HFFc6 (cell line): ENCODE measurements at places on chromosomes 5 and 9. TPM values are rescaled to one million over a fixed set of nuclear protein-coding genes. Genes with fewer than 3 reads are reported as not detected.

FYB1 gene
- total RNA-seq: 0.50 to 1.4 TPM (median 1.1 TPM) in 3 replicates

DNAI1 gene
- not detected in 2 replicates for total RNA-seq

PCDHGC3 gene
- total RNA-seq: 129 to 151 TPM (median 132 TPM) in 3 replicates

PCDHGA9 gene
- total RNA-seq: 0.81 to 0.97 TPM (median 0.90 TPM) in 3 replicates

CCL28 gene
- total RNA-seq: 0.09 to 0.10 TPM in 2 of 3 replicates, not detected in the other

CMBL gene
- 27.2 to 38.2 TPM (median 34.1 TPM) in 3 replicates for total RNA-seq

PCDHB15 gene
- total RNA-seq: 0.56 to 1.4 TPM (median 0.63 TPM) in 3 replicates

DNA sequence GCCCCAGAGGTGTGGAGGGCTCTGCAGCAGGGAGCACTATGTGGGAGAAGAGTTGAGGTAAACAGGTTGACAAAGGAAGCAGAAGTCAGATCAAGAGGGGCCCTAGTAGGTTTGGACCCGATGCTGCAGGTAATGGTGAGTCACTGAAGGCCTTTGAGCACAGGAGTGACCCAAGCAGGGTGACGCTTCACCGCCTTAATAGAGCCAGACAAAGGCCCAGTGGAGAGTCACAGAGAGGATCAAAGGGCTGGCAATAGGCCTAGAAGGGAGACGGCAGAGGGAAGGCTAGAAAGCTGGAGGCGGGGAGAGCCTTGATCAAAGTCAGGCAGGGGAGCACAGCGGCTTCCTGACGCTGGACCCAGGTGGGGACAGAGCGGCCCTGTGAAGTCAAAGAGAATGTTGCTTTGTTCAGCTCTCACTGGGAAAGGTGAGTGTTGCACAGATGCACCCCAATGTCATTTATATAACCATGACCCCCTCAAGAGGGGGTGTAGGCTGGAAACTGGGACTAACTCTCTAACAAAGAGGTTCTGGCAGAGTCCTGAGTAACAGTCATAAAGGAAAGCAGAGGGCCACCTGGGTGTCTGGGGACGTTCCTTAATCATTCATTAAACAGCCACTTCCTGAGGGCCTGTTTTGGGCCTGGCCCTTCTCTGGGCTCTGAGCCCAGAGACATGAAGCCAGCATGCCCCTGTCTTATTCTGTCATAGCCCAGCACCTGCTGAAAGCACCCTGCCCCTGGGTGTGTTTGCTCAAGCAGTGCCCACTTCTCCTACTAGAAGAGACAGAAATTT, 9.8 kb upstream of the CPLX2 start:
- H3K27ac ChIP-seq: no peak overlapping the region
- peaks cover 46% of the 10 kb centered on the region for H3K27me3 ChIP-seq
- DNase-seq: no peak
- no peaks in the 10 kb centered on the region for H3K4me1 ChIP-seq

DNA sequence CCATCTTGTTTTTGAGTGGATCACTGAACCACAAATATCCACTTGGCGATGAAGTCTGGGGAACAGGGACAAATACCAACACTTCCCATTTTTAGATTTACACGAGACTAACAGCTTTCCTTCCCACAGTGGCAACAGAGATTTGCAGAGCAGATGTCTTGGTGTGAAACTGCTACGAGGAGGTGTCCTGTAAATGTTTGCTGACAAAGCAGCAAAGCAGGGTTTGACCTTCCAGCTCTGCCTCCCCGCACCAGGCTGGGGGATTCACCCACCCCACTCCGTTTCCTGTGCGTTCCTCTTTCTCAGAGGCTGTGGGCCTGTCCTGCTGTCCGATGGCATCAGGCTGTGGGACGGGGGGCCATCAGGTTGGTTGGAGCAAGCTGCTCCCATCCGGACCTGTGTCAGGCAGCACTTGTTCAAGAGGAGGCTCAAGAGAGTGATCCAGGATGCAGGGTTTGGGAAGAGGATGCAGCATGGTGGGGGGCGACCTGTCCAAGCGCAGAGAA, 693 bp upstream of the RGS3 start:
- H3K27me3 ChIP-seq: peaks cover 8% of the 10 kb centered on the region
- H3K27ac ChIP-seq: no peak overlapping the region
- H3K4me1 ChIP-seq: peaks cover 7% of the 10 kb centered on the region; the same call in 1 of the 2 replicates

DNA sequence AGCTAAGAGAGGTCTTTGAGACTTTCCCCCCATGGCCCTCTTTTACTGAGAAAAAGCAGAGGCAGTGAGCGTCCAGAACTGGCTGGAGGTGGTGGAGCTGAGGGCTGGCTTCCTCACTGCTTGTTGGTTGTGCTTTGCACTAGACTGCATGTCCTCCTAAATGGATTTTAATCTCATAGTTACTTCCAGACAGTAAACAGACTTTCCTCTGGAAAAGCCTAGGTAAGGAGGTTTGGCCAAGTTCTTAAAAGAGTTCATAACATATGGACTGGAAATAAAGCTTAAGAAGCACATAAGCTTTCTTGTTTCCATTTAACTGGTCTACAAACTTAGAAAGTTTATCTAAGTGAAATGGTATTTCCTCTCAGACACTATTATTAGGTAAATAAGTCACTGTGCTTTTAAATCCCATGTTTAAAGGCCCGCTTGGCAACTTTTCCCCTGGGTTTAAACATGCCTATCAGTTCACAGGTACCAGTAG, 2.0 kb downstream of the ASPN start:
- no peak for DNase-seq
- no peaks in the 10 kb centered on the region for H3K36me3 ChIP-seq
- peak overlapping the region; percentile 54 for H3K4me3 ChIP-seq

- DNase-seq: no peak
- H3K4me1 ChIP-seq: no peaks in the 10 kb centered on the region
- no peaks in the 10 kb centered on the region for H3K36me3 ChIP-seq
- H3K27me3 ChIP-seq: peaks cover 16% of the 10 kb centered on the region
- no peak overlapping the region for H3K27ac ChIP-seq
These were observed 23.6 kb upstream of the RNU6ATAC start for GRCh38 chr9:134187891-134188385.

DNA sequence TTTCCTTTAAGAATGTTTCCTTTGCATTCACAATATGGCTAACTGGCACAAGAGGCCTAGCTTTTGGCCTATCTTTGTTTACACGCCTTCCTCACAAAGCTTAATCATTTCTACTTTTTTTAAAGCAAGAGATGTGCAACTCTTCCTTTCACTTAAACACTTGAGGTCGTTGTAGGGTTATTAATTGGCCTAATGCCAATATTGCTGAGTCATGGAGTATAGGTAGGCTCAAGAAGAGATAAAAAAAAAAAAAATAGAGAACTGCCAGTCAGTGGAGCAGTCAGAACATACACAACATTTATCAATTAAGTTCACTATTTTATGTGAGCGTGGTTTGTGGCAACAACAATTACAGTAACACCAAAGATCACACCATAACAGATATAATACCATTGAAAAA, 5.9 kb downstream of the FKBP15 start:
- H3K27me3 ChIP-seq: no peaks in the 10 kb centered on the region
- no peak overlapping the region for H3K4me3 ChIP-seq
- no peak for DNase-seq
- H3K36me3 ChIP-seq: peaks cover 26% of the 10 kb centered on the region; the same call in 1 of the 2 replicates
- H3K4me1 ChIP-seq: peaks cover 21% of the 10 kb centered on the region

- no peak overlapping the region for H3K27ac ChIP-seq
- DNase-seq: no peak
- H3K4me3 ChIP-seq: no peak overlapping the region
- 0 out of 2 replicates have a peak, but pooled peaks cover under 1% of the 10 kb centered on the region for H3K36me3 ChIP-seq
These were observed 229.3 kb downstream of the RFX3 start for GRCh38 chr9:3296536-3296935.

DNA sequence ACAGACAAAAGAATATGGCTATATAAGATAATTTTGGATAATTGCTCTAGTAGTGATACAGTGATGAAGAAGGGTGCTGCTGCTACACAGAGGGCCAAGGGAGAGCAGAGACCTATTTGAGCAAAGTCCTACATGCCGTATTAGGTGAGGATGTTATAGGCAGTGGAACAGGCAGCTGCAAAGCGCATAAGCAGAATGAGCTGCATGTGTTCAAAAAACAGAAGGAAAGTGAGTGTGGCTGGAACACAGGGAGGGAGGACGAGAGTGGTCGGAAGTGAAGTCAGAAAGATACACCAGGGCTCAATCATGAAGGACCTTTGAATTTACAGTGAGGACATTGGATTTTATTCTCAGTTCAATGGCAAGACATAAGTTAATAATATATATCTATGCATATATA, 35.4 kb downstream of the ITGA2 start:
- no peak overlapping the region for H3K27ac ChIP-seq
- DNase-seq: no peak
- H3K36me3 ChIP-seq: peaks cover 28% of the 10 kb centered on the region
- peaks cover 34% of the 10 kb centered on the region for H3K4me1 ChIP-seq
- no peak overlapping the region for H3K4me3 ChIP-seq

- peaks cover 30% of the 10 kb centered on the region for H3K27me3 ChIP-seq
- H3K36me3 ChIP-seq: no peaks in the 10 kb centered on the region
- no peak overlapping the region for H3K27ac ChIP-seq
- no peak for DNase-seq
- H3K4me3 ChIP-seq: no peak overlapping the region
- H3K4me1 ChIP-seq: peaks cover 8% of the 10 kb centered on the region; the same call in 1 of the 2 replicates
These were observed 6.1 kb upstream of the PRUNE2 start for GRCh38 chr9:76911971-76912370.

DNA sequence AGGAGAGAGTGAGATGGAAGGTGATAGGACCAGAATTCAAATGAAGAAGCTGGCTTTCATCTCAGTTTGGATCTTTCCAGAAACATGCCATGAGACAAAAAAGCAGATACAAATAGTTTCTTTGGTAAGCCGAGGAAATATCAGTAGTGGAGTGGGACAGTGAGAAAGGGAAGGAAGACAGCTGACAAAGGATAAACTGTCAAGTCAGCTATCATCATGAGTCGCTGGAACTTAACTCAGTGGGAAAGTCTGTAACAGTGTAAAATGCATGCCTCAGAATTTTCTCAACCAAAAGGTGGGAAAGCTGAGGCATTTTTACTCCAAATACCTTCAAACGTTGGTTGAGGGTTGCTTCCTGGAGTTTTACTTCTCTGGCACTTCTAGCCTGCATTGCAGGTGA, 129.8 kb downstream of the PLPPR1 start:
- no peak overlapping the region for H3K27ac ChIP-seq
- no peaks in the 10 kb centered on the region for H3K4me1 ChIP-seq
- no peak for DNase-seq
- H3K4me3 ChIP-seq: no peak overlapping the region

DNA sequence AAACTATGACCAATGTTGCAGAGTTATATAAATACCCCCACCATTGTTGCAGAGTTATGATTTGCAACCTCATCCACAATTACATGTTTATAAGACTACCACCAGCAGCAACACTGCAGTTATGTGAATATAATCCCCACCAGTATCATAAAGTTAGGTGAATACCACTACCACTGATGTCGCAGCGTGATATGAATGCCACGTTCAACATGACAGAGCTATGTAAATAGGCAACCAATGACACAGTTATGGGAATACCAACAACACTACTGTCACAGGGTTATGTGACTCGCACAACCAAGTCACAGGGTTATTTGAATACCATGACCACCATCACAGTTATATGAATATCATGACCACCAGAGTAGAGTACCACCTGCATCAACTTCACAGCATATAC, 63.9 kb downstream of the SHC3 start:
- H3K27me3 ChIP-seq: no peaks in the 10 kb centered on the region
- no peak for DNase-seq
- no peak overlapping the region for H3K27ac ChIP-seq
- peaks cover 28% of the 10 kb centered on the region for H3K4me1 ChIP-seq
- H3K4me3 ChIP-seq: no peak overlapping the region
- H3K36me3 ChIP-seq: peaks cover 6% of the 10 kb centered on the region; the same call in 1 of the 2 replicates

DNA sequence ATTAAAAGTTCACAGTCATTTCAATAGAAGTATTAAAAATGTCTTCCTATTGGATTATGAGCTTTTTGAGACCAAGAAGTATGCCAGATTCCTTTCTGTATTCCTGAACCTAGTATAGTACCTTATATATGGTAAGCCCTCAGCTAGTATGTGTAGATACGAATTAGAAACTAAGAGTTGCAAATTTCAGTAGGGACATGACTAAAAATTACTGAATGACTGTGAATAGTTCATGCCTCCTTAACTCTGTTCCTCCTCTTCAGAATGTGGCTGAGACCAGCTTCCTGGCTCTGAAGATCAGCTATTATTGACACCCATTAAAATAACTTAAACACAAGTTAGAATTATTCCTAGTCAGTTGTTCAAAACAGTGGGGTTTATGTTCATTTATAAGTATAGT, 19.7 kb downstream of the KDM3B start:
- peaks cover 2% of the 10 kb centered on the region; the same call in 1 of the 2 replicates for H3K27me3 ChIP-seq
- no peak overlapping the region for H3K27ac ChIP-seq
- no peak overlapping the region for H3K4me3 ChIP-seq
- DNase-seq: no peak
- H3K4me1 ChIP-seq: peaks cover 11% of the 10 kb centered on the region
